ENCODE measurements at places on chromosomes 6 and 20. TPM values are rescaled to one million over a fixed set of nuclear protein-coding genes. Genes with fewer than 3 reads are reported as not detected.

The KCNQ5 gene
- 0.49 TPM for total RNA-seq

The ETV7 gene
- total RNA-seq = 0.55 TPM

The FAM83B gene
- total RNA-seq = not detected

The RING1 gene
- total RNA-seq = 17.7 TPM

The LRRC73 gene
- 0.36 TPM for total RNA-seq

The PTK6 gene
- 0.36 TPM for total RNA-seq

- DNase-seq = no peak
These were observed 118.6 kb downstream of the MAP3K4 start for GRCh38 chr6:161110028-161110779.

DNA sequence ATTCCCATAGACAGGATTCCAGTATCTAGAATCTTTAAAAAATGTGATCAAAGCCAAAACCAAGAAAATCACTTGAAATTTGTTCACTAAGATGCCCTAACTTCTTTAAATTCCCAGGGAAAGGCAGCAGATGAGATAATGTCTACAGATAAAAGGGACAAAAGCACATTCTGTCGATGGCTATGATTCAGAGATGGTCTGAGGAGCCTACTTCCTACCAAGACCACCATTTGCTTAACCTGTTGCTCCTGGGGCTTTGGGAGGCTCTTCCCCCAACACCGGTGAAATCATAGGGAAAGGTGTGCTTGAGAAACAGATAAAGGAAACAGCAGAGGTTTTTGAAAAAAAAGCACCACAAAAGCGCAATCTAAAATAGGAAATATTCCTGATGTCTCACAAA lies 118.3 kb upstream of the MAP7 start:
- no peak for DNase-seq

DNA sequence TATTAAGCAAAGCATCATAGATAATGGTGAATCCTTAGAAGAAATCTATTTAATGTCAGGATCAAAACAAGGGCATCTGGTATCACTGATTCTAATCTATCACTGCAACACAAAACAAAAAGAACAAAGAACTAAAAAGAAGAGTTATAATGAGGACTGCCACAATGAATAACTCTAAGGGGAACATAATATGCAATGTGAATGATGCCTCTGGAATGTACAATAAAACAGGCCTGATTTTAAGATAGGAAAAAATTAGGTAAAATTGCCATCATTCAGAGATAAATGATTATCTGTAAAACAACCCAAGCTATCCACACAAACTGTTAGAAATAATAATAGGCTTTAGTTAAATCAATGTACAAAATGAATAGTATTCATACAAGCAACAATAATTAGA lies 936.7 kb upstream of the CITED2 start:
- DNase-seq = no peak

DNA sequence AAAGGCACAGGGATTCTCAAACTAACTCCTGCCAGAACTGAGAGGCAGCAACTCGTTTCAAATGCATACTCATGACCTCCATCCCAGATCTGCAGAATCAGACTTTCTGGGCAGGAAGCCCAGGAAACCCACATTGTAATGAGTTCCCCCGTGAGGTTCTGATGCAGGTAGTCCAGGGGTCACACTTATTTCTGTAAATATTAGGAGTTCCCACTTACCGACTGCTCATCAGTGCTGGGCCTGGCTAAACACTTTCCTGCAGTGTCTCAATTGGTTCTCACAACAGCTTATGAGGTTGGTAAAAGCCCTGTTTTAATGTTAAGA lies 11.6 kb downstream of the DUSP15 start:
- DNase-seq = no peak

DNA sequence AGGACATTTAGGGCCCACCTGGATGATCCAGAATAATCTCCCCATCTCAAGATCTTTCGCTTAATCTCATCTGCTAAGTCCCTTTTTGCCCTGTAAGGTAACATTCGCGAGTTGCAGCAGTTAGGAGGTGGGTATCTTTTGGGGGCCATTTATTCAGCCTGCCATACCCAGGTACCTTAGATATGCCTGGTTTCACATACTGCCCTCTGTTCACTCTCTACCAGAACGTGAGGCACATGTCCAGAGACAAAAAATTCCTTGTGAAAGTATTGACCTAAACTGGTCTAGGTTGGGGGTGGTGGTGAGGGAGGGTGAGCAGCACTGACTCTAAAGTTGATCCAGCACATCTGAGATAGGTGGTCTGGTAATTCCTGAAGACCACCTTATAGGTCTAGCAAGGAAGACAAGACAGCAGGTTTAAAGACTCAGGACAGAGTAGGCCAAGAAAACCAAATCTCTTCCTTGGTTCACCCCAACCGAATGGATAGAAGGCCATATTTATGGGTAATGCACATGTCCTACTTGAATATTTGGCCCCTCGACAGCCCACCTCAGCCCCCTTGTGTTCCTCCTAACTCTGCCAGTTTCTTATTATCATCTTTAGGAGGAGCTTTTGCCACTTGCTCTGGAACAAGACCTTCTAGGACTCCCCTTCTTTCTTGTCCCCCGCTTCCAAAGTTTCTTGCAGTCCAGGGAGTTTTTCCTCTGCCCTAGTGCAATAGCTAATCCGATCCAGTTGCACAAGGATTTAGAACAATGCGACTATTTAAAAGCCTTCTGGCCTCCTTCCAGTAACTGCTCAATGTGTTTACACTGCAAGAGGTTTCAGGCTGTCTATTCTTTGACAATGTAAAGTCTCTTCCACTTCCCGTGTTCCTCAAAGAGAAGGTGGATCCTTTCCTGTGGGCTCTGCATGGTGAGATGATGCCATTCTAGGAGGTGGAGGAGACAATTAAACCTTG lies 213.0 kb upstream of the LAMP5 start:
- DNase-seq = no peak

- DNase-seq = no peak
These were observed 830.4 kb downstream of the GRIK2 start for GRCh38 chr6:102223942-102224341.

DNA sequence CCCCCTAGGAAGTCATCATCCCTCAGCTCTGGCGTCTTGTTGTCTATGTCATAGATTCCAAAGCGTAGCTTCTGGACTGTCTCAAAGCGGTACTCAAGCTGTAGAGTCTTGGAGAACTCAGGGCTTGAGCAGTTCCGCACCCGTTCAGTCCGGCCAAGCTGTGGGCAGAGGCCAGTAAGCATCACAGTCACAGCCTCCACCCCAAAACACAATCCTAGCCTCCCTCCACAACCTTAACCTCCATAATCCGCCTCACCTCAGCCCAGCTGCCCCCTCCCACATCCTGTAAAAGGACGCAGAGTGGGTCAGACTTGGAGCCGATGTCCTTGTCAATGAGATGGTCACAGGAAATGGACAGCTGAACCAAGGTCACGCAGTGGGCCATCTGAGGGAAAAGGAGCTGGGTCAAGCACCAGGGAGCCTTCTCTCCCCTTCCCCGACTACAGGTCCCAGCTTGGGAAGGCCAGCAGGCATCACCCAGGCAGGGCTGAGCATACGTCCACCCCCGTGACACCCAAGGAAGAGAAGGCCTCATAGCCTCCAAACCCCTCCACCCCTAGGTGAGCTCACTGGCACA lies 17.0 kb downstream of the SPAG4 start:
- DNase-seq = no peak

DNA sequence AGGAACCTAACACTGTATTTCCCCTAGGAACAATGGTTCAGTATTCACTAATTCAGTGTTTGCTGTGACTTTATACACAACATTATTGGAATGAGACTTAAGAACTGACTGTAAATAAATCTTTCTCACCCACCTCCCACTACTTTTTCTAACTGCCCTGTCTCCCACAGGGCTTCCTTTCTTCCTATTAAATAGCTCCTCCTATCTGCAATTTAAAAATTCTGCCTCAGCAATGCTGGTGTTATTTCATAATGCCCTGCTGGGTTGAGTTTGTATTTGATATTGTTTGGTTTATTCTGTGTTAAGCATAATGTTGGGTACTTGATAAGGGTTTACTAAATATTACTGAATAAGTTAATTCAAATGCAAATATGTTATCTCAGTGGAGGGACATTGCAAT lies 573.1 kb upstream of the RNF217 start:
- DNase-seq = no peak

DNA sequence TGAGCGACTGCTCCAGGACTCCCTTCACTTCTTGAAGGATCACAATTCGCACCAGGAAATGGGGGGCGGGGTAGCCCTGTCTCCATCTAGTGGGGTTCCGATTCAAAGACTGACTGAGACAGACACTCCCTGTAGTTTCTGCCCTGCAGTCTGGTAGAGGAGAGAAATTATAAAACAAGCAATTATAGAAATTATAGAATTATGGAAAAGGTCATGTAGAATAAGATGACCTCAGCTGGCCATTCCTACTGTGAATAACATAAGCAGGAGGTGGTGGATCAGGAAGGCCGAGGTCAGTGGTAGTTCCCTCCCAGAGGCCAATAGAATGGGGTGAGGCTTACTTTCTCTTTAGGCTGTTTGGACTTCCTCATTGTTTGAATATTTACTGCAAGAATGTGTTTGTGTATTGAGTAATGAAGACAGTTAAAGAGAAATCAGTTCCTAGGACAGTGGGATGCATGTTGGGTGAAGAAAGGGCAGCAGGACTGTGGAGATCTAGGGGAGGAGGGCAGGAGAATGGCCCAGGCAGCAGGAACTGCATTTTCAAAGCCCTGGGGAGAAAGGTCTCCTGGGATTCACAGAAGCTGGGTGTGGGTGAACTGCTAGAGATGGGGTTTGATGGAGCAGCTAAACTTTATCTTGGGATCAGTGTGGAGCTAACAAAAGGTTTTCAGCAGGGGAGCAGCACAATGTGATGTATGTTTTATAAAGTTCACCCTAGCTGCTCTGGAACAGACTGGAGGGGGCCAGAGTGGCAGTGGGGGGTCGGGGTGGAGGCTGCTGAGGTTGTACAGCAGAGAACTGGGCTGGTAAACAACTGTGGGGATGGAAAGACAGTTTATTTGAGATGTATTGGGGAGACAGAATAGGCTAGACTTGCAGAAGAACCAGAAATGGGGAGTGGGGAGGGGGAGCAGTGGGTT lies 2.1 kb downstream of the ZNF341 start:
- peak; percentile 68 for DNase-seq

DNA sequence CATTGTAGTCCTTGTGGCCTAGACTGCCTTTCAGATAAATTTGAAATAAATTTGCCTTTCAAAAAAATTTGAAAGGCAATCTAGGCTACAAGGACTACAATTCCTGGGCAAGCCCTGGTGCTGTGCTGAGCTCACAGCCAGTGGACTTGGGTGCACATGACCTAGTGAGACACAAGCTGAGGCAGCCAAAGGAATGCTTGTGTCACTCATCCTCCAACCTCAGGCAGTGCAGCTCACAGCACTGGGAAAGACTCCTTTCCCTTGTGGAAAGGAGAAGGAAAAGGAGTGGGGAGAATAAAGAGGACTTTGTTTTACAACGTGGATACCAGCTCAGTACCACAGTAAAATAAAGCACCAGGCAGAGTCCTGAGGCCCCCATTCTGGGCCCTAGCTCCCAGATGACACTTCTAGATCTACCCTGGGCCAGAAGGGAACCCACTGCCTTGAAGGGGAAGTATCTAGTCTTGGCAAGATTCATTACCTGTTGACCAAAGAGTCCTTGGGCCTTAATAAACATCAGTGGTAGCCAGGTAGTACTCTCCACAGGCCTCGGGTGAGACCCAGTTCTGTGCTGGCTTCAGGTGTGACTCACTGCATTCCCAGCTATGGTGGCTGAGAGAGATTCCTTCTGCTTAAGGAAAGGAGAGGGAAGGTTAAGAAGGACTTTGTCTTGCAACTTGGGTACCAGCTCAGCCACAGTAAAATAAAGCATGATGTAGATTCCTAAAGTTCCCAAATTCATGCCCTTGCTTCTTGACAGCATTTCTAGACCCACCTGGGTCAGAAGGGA lies 659.7 kb upstream of the FLRT3 start:
- no peak for DNase-seq

DNA sequence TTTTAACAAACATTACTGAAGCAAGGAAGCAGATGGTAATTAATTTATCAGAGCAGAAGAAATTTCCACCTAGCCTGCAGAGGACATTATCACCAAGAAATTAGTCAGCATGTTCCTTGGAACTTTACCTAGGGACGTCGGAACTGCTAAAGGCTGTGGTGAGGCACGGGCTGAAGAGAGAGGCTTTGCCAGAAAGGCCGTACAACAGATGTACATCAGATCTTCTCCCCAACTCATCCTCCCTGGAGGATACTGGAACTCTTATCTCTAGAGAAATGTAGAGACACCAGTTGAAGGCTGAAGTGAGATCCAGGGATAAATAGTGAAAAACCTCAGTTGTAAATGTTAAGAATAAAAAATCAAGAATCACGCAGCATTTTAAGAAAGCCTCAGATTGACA lies 257.1 kb downstream of the SAMD5 start:
- no peak for DNase-seq

- DNase-seq = no peak
These were observed 3.0 kb upstream of the IL17A start for GRCh38 chr6:52183131-52183713.

- no peak for DNase-seq
These were observed 143.1 kb upstream of the PCSK2 start for GRCh38 chr20:17083738-17084137.

DNA sequence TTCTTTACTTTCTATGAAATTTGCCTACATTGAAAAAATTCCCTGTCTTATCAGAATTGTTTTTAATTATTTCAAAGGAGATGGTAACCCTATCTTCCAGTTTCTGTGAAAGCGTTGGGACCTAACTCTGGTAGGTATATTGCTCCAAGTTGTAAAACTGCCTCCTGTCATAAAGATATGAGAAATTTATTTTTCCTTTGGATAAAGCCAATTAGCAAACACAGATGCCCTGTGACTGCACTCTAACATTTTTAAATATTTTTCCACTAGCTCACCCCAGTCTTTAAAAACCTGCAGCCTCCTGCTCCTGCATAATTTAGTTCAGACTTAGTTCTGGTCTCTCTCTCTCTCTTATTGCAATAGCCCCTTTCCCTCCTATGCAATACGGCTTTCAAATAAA lies 39.0 kb upstream of the CRISP1 start:
- DNase-seq = no peak

- no peak for DNase-seq
These were observed 68.1 kb upstream of the MAFB start for GRCh38 chr20:40757087-40757486.

GRCh38 chr6:39568896-39569295 lies 156.3 kb downstream of the KIF6 start:
- DNase-seq = no peak

- no peak for DNase-seq
These were observed 103.0 kb upstream of the RREB1 start for GRCh38 chr6:7004581-7005297.

DNA sequence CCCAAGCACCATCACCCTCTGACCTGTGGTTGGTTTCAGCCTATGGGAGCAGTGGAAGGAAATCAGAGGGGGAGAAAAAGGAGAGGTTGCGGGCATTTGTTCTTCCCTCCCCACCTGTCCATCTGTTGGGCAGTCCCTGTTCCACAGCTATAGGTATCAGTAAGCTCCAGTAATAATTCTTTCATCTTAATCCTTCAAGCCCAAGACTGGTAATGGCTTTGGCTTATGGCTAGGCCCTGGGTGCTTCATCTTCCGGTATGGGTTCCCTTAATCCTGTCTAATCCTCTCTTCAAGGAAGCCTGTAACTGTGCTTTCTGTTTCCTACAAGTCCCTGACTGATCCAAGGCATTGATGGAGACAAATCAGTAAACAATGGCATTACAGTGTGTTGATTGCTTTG lies 42.2 kb upstream of the STK35 start:
- no peak for DNase-seq

- DNase-seq = no peak
These were observed 20.1 kb downstream of the NSFL1C start for GRCh38 chr20:1446536-1446935.

All from sigmoid colon (tissue), 7 donors.